PC-9 (cell line): ENCODE measurements at places on chromosomes 4 and X.

- no peak for DNase-seq
These were observed at the start of gene HTATSF1 for GRCh38 chrX:136497556-136498052. HTATSF1 (plus strand) TSS chrX:136497592; CDS start chrX:136497685, 93 bp downstream.

DNA sequence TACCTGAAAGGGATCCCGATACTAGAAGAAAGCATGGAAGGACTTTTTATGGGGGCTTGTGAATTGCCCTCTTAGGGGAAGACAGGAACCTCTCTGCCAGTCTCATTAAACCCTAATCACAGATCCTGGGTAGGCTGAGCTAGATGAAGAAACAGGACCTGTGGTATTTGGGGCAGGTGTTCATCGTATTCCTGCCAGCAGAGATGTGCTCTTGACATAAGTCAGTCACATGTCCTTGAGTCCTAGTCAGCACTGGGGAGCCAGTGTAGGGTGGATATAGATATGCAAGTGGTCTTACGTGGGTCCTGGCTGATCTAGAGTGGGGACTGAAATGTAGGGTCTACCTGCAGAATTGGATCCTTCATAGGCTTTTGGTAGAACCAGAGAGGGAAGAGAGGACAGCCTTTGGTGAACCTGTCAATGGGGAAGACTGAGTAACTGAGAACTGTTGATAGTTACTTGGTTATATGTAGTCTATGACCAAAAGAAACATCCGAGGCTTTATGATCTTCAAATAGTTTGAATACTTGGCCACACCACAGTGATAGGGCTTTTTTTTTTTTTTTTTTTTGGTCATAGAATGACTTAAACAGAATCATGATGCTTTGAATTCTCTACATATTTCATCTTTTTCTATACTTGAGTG is 63.5 kb upstream of the WDR1 start:
- DNase-seq = no peak

- no peak for DNase-seq
These were observed 14.1 kb downstream of the HPSE start for GRCh38 chr4:83320548-83320947.

- DNase-seq = no peak
These were observed 30.4 kb downstream of the SULT1B1 start for GRCh38 chr4:69730002-69730401.
